Stomach (tissue), 19 donors: ENCODE measurements at places on chromosomes 5 and 9.

GRCh38 chr5:60945813-60946187, 795 bp downstream of the NDUFAF2 start:
- peak; percentile 34 for DNase-seq

DNA sequence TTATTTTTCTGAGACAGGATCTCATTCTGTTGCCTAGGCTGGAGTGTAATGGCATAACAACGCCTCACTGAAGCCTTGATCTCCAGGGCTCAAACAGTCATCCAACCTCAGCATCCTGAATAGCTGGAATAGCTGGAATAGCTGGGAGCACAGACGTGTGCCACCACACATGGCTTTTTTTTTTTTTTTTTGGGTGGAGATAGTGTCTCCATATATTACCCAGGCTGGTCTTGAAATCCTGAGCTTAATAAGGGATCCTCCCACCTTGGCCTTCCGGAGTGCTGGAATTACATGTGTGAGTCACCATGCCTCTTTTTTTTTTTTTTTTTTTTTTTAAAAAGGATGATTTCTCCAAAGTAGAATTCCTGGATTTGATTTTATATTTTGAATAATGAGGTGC, 60.7 kb downstream of the NSD1 start:
- DNase-seq = no peak

- no peak for DNase-seq
Measured at GRCh38 chr9:97431044-97431441, 19.1 kb downstream of the TDRD7 start.

DNA sequence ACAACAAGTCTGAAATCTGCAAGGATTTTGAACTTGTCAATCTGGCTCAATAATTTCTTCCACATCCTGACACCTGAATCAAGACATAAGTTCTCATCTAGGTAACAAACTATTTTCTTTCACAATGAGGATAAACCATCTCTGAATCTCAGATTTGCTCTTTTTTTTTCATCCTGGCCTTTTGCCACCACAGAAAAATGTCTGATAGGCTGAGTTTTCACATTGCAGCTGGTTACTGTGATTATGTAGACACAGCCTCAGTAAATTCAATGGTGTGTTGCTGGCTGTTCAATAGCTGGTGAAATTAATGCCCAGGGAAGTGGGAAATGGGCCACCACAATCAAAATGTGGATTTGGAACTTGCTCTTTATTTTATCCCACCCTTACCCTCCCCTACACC, 2.8 kb upstream of the ADRA1B start:
- DNase-seq = no peak

GRCh38 chr5:34833976-34834793, 4.8 kb upstream of the TTC23L start:
- DNase-seq = no peak

- DNase-seq = peak; percentile 58
Measured at GRCh38 chr5:90802474-90803317, 244.1 kb downstream of the ADGRV1 start.
